ENCODE measurements at places on chromosomes 3 and 15.
A peak's percentile ranks its signal among the peaks of the same experiment; 100 is the strongest.

GRCh38 chr3:183353421-183353820 lies 75.0 kb downstream of the MCF2L2 start:
- DNase-seq = no peak

GRCh38 chr3:189708375-189708774 lies 77.2 kb downstream of the TP63 start:
- DNase-seq = no peak

DNA sequence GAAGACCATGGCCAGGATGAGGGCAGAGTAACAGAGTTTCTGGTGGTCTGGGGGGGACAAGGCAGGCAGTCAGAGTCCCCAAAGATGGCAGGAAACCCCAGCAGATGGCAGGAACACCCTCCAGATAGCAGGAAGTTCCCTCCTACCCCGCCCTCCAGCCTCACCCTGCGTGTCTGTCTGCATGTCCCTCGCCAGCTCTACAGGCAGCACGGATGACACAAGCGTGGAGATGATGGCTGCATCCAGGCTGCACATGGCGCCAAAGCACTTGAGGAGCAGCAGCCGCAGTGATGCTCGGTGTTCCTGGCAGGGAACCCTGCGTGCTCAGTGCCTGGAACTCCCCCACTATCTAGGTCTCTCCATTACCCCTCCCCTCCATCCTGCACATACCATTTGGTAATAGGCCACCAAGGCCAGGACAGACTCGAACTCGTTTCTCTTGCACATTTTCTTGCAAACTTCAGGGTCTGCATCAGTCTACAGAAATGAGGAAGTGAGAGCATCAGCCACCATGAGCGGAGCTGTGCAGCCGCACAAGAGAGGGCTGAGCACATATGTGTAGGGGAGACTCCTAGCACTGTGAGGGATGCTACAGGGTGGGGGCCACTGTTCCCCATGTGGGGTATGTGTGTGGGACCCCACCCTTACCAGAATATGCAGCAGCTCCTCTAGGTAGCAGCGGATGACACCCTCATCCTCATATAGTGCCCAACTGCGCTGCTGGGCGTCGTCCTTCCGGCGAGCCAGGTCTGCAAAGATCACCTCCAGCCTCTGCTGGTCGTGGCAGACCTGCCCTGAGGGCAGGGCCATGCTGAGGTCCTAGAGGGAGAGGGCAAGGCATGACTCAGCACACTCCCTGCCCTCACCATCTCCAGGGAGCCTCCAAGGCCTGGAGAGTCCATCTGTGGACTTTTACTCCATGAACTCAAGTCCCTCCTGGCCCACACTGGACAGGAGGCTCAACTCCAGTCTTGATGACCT lies 6.0 kb downstream of the NCKIPSD start:
- DNase-seq = no peak

GRCh38 chr15:87502173-87502572 lies 754.4 kb downstream of the NTRK3 start:
- no peak for DNase-seq

GRCh38 chr15:90099072-90099867 lies 3.0 kb downstream of the IDH2 start:
- peak; percentile 30 for DNase-seq

DNA sequence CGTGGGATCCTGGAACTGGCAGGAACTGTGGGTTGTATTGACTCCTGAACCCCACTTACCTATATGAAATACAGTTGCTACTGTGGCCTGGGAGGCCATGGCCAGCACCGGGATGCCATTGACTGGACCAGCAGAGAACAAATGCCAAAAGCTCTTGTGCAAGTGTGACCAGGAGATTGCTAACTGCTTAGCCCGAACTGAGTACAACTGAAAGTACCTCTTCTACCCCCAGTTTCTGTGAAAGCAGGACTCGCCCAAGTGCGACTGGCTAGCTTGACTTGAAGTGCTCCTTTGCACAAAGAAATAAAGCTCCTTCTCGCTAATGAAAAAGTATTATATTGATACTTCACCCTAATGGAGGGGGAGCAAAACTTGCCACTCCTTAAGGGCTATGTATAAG lies 101.3 kb upstream of the ATP11B start:
- no peak for DNase-seq

DNA sequence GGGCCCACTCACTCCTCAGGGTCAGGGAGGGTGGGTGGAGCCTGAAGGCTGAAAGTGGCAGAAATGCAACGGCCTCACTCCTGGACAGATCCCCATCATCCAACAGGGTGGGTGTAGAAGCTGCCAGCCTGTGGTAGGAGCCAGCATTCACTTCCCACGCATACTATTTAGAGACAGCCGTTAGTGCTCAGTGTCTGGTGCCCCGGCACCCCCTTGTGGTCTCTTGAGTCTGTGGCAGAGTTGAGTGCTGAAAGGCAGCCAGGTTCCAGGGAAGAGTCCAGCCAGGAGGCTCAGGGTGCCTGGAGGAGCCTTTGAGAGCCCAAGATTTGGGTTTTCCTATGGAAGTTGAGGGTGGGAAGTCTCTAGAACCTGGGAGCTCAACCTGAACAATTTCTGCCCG lies 2.1 kb upstream of the GNAT1 start:
- no peak for DNase-seq

DNA sequence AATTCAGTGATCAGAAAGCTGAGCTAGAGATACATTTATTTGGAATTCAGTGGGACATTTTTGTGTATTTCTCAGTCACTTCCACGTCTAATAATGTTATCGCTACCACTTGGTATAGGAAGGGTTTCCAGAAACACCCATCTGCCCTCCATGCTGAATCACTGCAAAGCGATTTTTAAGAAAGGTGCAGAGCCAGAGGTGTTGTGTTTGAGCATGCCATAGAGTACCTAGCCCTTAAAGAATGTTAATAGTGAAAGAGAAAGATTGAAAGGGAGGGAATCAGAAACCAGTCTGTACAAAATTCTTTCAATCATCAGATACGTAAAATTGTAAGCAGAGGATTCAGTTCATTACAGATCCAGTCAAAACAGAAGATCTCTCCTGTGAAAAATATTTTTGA lies 80.1 kb upstream of the ARL6 start:
- no peak for DNase-seq

GRCh38 chr3:106823701-106824100 lies 553.5 kb upstream of the CCDC54 start:
- DNase-seq = no peak

DNA sequence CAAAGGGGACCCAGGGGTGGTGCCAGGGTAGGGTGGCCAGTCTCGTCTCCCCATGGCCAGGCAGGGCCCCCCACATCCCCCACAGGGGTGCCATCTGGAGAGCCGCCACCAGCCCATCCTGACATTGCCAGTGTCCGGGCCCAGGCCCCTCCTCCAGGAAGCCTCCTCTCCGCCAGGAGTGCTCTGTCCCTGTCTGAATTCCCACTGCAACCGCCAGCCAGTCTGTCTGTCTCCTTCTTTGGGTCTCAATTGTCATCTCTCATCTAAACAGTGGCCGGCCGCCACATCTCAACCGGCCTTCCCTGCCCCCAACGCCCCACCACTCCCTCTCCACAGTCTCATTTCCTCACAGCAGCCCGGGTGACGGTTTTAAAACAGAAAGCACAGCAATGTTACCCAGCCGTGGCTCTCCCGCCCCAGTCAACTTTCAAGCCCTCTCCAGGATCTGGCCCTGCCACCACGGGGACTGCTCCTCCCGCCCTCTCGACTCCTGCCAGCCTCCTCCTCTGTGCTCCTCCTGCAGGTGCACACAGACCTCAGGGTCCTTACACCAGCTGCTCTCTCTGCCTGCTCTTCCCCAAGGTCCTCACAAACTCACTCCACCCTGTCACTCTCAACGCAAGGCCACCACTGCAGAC lies 57.0 kb downstream of the IQSEC1 start:
- DNase-seq = peak; percentile 25

DNA sequence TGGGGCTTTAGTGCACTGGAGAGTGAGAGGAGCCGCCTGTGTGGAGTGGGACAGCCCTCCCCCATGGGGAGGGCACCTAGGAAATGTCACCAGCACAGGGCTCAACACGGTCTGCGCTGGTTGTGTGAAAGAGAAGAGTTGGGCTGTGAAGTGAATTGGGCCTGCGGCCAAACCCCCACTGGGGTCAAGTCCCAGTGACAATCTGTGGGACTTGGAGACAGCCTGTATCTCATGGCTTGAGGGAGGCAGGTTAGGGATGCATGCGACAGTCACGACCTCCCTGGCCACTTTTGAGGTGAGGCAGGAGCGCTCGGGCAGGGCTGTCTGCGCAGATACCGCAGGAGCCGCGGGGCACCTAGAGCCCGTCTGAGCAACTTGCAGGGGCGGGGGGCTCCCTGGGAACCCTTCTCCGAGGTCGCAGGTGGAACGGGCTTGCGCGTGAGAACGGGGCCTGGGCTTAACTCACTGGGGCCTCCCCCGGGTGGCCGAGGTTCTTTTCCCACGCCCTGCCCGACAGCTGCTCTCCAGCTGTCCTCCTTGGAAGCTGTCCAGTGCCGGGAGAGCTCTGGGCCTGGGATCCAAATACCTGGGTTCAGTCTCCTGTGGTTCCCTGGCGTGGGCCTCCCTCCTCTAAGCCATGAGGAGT lies 77.4 kb downstream of the SNRK start:
- DNase-seq = no peak

- DNase-seq = no peak
These were observed 4.0 kb downstream of the ITPR1 start for GRCh38 chr3:4497005-4497692.

DNA sequence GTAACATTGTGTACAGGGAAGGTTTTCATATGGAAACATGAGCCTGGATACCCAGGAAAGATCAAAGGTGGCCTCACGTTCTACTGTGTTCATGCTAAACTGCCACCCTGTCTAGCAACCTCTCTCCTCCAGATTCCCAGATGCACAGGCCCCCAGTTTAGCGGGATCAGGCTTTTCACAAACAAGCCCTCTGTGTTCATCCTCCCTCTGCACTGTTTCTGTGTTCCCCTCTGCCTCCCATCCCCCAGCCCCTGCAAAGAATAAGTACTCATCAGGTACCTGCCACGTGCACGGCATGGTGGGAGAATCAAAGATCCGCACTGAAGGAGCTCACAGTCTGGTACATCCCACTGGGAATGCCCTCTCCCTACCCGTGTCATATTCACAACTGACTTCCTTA lies 46.1 kb downstream of the TMEM266 start:
- DNase-seq = no peak

DNA sequence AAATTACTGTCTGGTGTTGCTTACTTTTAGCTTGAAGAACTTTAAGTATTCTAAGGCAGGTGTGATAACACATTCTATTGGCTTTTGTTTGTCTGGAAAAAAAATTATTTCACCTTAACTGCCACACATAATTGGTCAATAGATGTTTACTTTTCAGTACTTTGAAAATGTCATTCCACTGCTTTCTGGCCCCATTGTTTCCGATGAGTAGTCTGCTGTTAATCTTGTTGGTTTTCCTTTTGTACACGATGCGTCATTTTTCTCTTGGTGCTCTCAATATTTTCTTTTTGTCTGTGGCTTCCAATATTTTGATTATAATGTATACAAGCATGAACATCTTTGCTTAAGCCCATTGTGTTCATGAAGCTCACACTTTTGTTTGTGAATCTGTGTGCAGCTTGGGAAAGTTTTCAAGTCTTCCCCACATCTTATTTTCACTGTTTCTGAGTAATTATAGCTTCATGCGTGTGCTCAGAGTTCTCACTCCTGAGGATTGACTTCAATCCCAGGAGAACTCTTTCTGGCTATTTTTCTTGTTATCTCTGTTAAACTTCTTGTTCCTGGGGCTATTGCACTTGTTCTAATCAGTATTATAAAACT lies 664.7 kb downstream of the IGSF11 start:
- no peak for DNase-seq

GRCh38 chr3:48119505-48120193 lies 68.6 kb downstream of the CDC25A start:
- DNase-seq = no peak

GRCh38 chr3:48394391-48394790 lies 22.4 kb downstream of the FBXW12 start:
- no peak for DNase-seq

- DNase-seq = no peak
These were observed 193.5 kb downstream of the RAP2B start for GRCh38 chr3:153355559-153355958.

DNA sequence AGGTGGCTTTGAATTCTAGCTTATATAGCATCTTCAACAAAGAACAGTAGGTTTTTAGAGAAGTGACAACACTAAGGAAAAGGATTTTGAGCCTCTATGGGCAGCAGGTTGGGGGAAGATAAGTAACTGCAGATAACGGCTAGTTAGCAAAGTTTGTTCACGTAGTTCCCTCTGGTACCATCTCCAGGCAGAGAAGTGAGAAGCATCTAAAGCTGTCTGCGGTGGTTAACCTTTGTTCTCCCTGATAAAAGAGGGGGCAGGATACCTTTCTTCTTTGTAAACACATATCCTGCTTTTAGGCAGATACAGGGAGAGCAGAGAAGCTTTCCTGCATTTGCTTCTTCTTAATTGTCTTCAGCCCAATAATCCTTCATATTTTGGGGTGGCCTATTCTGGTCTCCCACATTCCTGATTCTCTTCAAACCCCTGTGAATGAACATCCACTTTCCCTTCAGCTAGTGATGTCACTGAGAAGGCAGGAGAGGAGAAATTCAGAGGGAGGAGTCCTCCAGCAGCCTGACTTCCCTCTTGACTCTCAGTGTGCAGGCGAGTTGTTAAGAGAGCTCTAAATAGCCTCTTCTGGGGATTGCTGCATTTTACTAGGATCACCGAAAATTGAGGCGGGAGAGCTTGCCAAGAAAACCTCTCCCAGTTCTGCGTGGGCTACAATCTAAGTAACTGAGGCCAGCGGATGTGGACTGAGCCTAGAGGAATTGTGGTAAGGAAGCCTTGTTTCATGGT lies 393.7 kb upstream of the C2CD4B start:
- no peak for DNase-seq

DNA sequence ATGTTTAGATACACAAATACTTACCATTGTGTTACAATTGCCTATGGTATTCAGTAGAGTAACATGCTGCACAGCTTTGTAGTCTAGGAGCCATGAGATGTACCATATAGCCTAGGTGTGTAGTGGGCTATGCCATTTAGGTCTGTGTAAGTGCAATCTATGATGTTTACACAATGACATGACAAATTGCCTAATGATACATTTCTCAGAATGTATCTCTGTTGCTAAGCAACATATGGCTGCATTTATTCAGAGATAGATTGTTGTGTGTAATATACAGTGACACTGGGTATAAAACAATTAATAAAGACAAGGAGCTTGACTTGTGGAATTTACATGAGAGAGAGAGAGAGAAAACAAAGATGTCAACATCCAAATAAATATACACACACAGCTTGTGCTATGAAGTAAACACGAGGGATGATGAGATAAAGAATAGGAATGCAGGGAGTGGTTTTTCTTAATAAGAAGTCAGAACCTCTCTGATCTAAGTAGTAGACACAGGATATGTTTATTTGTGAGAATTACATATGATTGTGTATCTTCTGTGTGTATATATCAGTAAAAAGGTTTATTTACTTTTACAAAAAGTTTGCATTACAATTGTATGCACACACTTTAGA lies 110.0 kb downstream of the KCNAB1 start:
- no peak for DNase-seq

- DNase-seq = no peak
These were observed 16.9 kb upstream of the CLDN1 start for GRCh38 chr3:190339130-190339529.
